Stimulated activated CD4-positive, alpha-beta T cell treated with anti-CD3 and anti-CD28 coated beads, Interleukin-15, amount 100 ng/mL, for 48 hours (primary cell): ENCODE measurements at places on chromosomes 6 and 20.

GRCh38 chr6:89347825-89348224 lies 4.7 kb downstream of the UBE2J1 start:
- DNase-seq, result no peak

DNA sequence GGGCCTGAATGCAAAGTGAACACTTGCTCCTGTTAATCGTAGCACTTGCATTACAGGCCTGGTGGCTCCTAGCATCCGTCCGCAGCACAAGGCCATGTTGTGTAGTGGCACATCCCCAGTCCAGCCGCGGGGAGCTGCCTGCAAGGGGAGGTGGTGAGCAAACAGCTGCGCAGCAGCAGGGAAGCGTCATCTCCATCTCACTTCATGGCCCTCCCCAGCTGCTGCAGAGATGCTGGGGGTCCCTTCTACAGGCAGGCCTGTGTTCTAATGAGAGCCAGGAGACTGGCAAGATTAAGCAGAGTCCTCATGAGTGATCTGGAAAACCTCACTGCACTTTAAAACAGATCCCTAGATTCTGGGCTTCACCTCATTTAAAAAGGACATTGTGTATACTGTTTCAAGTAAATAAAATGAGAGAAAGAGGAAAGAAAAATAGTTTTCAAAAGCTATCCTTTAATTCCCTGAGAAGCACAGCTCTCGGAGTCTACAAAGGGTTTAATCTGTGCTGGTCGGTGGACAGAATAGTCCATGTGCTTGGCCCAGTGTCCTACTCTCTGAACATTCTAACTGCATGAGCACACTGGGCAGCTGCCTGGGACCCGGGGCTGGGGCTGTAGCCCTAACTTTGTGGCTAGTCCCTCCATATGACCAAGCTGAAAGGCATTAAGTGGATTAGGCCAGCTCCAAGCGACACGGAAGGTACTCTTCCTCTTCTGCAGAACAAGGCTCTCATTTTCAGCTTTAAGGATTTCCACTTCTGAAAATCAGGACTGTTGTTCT lies 125.8 kb downstream of the LY86 start:
- DNase-seq, result no peak

GRCh38 chr6:118122801-118123200 lies 215.7 kb downstream of the SLC35F1 start:
- DNase-seq, result no peak

GRCh38 chr6:2658788-2659187 lies 91.9 kb downstream of the MYLK4 start:
- DNase-seq, result no peak

- no peak for DNase-seq
Measured at GRCh38 chr6:105649192-105649591, 246.3 kb upstream of the PREP start.

DNA sequence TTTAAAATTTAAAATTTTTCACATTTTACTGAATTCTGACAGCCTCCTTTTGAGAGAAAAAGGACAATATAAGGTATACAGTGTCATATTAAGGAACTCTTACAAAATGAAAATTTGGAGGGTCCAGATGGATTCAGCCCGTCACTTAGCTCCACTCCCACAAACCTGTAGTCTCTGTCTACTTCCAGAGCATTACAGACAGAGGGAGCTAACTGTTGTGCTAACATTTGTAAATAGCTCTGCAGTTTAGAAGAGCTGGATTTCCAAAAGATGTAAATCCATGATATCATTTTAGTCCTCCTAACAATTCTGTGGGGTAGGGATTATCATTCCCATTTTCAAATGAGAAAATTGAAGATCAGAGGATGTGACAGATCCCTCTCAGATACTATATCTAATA lies 16.1 kb upstream of the SERINC3 start:
- no peak for DNase-seq

DNA sequence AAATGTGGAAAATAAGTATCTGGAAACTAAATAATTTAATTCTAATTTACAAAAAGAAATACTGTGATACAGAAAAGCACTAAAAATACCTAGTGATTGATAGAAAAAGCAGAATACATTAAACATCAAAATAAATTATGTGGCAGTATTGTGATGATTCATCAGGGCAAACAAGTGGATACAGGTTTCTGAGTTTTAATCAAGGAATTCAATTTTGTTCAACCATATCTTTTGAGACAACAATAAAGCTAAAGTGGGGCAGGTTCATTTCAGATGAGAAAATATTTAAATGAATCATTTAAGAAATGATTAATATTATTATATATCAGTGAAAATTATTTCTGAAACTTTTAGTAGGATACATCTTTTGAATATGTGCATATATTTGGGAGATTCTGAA lies 49.8 kb downstream of the GRIK2 start:
- DNase-seq, result no peak

DNA sequence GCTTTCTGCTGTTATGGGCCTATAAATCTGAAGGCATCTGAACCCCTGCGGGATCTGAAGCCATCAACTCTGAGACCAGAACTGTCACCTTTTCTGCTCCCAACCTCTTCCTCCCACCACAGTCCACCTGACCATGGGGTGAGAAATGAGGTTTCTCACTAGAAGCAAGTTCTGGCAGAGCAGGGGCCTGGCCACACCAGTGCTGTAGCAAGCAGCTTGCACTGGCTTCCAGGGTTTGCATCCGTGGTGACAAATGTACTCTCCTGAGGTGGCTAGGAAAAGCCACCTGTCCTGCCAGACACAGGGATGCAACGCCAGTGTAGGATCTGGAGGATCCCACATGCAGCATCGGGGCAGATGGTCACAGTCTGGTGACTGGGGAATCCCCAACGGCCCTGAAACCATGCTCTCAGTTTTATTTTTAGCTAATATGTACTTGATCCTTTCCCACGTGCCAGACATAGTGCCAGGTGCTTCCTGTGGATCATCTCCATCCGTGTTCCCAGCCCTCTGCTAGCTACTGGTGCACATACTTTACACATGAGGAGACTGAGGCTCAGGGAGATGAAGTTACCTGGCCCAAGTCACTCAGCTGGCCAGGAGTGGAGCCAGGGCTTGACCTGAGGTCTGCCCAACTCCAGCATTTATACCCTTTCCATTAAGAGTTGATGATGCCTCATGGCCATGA lies 122.1 kb upstream of the SPACA1 start:
- no peak for DNase-seq

DNA sequence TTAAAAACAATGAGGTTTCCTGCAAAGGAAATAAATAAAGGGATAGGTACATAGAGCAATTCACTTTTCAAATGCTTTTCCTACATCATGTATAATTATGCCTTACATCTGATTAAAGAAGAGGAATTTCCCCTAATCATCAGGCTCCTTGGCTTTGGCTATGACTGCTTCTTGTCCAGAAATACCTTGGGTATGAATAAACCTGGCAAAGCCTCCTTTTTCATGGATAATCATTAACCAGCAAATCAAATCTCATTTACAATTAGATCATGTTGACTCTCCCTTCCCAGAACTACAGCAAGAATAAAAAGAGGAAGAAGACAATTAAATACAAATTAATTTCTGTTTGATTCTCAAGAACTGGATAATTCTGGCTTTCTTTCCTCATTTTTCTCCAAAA lies 58.0 kb upstream of the CD2AP start:
- no peak for DNase-seq

DNA sequence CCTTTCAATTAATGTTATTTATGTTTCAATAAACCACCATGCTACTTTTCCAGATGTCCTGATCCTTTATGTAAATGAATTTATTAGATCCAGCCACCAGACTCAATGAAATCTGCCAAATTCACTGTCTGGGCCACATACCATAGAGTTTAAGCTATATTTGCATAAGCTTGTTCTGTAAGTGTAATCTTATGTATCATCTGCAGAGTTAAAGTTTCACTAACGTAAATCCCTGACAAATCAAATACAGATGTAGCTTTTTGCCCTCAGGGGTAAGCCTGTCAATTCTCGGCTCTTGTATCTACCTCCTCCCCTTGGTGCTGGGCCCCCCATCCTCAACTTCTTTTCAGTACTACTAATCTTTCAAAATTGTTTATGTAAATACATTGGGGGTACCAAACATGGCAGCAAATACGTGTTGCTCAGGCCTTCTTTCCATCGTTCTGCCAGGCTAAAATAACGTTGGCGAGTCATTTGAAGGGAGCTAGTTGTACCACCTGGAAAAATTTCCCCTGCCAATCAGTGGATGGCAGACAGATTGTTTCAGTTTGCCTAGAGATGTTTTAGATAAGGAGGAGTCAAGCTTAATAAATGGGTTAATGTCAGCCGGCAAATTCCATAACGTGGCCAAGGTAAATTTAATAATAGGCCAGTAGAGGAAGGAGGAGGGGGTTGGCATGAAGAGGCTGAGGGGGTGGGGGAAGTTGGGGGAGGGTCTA lies 79.6 kb downstream of the RPS12 start:
- no peak for DNase-seq

GRCh38 chr6:118212451-118213173 lies 305.5 kb downstream of the SLC35F1 start:
- no peak for DNase-seq

DNA sequence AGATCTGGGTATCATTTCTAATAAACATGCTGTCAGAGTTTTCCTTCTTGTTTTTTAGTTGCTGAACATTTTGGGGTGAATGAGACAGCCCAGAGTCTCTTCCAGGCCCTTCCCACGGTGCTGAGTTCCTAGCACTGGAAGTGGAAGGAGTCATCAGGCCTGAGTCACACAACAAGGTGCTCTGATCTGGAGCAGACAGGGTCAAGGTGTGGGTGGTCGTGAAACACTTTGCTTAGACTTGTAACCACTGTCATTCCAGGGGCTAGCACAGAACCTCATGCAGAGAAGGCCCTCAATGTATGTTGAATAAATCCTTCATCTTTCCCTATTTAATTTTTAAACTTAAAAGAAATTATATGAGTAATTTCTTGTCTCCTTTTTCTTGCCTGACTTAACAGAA lies 60.6 kb downstream of the TXLNB start:
- DNase-seq, result no peak

GRCh38 chr6:161772176-161772575 lies 498.3 kb upstream of the AGPAT4 start:
- no peak for DNase-seq
